AML-193 (cell line): ENCODE measurements at places on chromosomes 3 and 15.

- DNase-seq: no peak
These were observed 511.3 kb downstream of the OCA2 start for GRCh38 chr15:27587810-27588209.

- no peak for DNase-seq
These were observed 151.9 kb upstream of the MCTP2 start for GRCh38 chr15:94079459-94079858.

DNA sequence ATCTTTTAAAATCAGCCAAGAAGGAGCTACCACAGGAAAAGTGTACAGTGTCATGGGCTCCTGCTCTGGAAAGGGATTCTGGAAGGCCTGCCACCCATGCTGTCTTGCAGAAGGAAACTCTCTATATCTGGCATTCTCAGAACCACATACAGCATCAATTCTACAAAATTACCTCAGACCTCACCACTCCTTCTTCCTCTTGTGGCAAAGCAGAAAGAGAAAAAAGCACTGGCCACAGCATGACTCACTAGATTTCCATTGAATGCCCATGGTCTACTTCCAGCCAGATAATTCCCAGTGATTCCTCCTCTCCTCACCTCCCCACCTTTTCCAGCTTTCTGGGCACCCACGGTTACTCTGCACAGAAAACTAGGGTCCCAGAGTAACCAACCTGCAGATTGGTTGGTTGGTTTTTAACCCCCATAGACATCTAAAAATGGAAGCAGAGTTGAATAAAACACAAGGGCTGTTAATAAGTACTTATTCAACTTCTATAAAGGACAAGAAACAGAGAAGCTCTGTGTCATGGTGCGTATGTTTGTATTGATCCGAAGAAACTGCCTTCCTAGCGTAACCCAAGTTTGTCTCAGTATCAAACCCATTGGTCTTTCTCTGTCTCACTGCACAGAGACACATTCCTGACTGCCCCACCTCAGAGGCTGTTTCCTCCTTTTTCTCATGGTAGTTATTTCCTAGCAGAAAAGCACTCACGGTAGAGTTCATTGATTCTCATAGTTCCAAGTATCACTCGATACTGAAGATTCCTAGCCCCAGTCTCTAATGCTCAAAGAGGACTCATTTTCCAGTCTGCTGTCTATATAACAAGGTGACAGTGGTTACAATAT is 67.7 kb downstream of the LDHAL6B start:
- DNase-seq: peak; percentile 18

DNA sequence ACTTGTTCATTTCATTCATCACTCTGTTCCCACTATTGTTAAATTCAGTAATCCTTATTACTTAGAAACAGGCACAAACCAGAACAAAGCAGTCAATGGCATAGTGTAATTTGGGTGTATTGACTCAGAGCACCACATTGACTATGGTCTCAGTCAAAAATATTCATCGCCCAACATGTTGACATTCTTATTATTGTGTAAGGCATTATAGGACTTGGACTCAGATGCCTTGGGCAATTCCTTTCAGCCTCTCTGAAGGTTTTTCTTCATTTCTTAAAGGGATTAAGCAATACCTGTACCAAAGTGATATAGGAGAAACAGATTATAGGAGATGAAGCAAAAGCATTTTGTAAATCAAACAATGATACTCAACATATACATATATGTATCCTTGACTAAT is 114.7 kb upstream of the BHLHE40 start:
- peak; percentile 99 for DNase-seq

DNA sequence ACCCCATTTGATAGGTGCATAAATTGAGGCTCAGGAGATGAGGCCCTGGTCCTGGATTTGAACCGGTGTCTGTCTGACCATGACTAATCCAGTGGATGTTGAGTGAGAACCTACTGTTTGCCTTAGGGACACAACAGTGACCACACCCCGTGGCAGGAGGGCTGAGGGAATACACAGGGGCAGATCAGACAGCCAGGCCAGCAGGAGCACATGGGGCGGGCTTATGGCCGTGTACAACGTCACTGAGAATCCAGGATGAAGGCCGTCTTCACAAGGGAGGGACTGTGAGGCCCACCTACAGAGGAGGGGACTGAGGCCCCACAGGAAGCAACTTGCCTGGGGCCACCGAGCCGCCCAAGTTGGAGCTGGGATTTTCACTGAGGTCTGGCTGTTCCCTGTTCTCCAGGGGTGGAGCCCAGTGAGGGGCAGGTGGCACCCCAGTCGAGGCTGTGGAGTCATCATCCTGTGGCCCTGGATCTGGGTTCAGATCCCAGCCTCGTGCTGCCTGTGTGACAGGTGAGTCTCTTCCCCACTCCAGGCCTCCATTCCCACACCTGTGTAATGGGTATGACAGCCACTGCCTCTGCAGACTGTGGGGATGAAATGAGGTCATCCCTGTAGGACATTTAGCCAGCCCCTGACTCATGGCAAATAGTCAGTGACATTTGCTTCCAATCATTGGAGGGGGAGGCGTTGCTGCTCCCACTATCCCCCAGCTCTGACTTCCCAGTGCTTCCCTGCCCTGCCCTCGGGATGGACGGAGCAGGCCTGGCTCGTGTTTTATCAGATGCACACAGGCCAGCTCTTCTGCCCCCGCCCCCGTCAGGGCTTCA is 6.3 kb upstream of the PLXND1 start:
- DNase-seq: no peak

DNA sequence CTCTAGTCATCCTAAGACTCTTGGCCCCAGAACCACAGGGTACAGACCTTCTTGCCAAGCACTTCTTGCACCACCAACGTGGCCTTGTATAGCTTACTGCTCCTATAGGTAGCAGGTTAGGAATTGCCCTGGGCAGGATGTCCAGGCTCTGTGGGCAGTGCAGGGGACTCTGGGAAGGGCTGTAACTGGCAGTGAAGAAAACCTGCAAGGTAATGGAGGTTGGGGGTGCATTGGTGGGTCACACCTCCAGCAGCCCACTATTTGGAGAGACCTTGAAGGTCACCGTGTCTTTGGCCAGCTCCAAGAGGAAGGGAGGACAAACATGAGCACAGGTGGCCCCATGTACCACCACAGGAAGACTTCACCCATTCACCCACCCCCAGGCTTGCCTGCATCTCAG is 21.3 kb upstream of the XYLB start:
- no peak for DNase-seq

DNA sequence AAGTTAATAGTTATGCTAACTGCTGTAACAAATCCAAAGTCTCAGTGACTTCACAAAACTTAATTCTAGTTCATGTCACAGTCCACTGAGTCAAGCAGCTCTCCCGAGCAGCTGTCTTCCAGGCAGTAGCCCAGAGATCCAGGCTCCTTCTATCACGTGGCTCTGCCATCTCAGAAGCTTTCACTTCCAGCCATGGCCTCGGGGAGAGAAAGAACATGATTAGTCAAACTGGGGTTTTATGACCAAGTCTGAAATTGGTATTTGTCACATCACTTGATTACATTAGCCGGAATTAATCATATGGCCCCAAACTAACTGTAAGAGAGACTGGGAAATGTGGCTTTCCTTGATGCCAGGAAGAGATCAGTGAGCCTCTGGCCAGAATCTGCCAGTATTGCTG is 70.2 kb upstream of the DGKG start:
- DNase-seq: no peak

- no peak for DNase-seq
These were observed 129.0 kb downstream of the TJP1 start for GRCh38 chr15:29693225-29693624.

DNA sequence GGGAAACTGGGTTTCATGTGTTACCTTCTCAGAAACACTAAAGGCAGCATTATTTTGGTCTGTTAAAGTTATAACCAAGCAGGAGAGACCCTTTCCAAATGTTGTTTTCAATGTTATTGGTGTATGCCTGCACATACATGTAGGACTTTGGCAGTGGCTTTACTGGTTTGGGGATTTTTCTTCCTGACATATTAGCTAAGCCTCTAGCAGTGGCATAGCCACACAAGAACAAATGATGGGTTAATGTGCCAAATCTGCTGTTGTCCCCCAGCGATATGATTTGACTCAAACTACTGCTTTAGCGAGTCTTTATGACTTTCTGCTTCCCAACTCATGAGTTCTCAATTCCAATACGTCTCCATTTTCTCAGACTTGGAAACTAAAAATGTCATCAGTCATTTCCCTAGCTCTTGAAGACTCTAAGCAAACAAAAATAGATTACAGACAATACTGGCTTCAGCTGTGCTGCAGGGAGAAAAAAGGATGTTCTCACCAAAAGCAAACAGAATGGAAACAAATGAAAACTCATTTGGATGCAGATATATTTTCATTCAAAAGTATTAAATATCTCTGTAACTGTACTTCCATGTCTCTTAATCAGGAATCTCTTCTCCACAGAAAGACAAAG is 29.6 kb downstream of the TPM1 start:
- no peak for DNase-seq

DNA sequence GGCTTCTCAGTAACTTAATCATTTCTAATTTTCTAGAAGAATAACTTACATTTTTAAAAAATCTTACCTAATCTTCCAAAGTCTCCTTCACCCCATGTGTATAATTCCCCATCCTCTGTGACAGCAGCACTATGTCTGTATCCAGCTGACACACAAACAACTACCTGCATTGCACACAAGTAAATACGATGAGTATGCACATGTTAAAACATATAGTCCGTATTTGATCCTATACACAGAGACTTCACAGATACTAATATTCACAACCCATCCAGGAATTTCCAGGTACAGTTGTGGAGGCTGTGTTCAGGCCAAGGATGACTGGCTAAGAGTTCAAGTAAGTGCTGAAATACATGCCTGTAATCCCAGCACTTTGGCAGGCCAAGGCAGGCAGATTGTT is 78.6 kb downstream of the HERC1 start:
- DNase-seq: no peak

GRCh38 chr3:171293142-171293782 is 166.9 kb downstream of the TNIK start:
- DNase-seq: no peak

- no peak for DNase-seq
These were observed 80.7 kb downstream of the SATB1 start for GRCh38 chr3:18344306-18345014.

DNA sequence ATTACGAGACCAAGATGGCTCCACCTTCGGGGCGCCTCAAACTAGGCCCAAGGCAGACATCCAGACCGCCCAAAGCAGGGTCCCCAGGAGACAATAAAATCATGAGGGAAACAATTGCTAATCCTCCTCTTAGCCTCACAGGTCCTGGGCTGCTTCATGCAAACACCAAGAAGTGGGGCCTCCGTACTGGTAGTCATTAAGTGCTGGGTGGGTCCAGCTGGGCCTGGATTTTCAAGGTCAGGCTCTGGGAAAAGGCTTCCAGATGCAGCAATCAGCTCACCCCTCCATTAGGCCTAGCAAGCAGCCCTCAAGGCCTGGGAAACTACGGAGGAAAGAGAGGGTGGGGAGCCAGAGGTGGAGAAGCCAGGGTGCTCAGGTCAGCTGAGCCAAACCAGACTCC is 634 bp downstream of the FBXL22 start:
- DNase-seq: no peak

DNA sequence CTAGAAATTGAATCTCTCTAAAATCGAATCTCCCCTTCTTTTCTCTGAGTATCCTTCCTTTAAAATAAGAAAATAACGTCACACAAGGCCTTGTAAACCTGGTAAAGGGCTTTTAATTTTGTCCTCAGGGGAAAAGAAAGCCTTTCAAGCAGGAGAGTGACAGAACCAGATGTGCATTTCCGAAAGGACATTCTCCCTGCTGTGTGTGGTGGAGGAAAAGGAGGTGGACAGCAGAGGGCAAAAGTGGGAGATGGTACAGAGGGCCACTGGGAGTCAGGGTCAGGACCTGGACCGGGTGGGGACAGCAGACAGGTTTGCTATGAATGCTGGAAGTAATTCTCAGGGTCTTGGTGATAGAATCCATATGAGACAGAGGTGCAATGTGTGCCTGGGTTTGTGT is 127.6 kb downstream of the RORA start:
- no peak for DNase-seq

DNA sequence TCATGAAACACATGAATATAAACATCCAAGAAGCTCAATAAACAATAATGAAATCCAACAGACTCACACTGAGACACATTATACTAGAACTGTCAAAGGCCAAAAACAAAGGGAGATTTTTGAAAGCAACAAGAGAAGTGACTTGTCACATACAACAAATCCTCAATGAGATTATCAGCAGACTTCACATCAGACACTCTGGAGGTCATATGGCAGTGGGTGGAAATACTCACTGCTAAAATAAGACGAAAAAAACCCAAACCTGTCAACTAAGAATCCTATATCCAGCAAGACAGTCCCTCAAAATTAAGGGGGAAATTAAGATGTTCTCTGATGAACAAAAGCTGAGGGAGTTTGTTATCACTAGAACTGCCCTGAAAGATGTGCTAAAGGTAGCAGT is 125.4 kb upstream of the MELTF start:
- no peak for DNase-seq

DNA sequence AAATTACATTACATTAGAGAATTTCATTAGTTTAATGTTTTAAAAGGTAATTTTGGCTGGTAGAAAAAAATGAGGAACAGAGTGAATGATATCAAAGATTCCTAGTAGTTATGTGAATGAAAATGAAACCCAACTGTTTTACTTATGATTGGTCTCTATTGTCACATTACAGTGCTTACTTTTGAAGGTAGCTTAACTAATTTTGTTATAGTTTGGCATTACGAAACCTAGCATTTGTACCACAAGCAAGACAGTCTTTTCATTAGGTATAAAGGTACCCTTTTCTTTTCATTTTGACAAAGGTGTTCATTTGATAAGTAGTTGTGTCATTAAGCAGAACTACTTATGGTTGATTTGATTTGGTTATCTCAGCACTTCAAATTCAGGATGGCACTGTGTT is 6.9 kb downstream of the SELENOT start:
- DNase-seq: no peak

GRCh38 chr3:15309662-15310335 is 22.6 kb downstream of the SH3BP5 start:
- no peak for DNase-seq

DNA sequence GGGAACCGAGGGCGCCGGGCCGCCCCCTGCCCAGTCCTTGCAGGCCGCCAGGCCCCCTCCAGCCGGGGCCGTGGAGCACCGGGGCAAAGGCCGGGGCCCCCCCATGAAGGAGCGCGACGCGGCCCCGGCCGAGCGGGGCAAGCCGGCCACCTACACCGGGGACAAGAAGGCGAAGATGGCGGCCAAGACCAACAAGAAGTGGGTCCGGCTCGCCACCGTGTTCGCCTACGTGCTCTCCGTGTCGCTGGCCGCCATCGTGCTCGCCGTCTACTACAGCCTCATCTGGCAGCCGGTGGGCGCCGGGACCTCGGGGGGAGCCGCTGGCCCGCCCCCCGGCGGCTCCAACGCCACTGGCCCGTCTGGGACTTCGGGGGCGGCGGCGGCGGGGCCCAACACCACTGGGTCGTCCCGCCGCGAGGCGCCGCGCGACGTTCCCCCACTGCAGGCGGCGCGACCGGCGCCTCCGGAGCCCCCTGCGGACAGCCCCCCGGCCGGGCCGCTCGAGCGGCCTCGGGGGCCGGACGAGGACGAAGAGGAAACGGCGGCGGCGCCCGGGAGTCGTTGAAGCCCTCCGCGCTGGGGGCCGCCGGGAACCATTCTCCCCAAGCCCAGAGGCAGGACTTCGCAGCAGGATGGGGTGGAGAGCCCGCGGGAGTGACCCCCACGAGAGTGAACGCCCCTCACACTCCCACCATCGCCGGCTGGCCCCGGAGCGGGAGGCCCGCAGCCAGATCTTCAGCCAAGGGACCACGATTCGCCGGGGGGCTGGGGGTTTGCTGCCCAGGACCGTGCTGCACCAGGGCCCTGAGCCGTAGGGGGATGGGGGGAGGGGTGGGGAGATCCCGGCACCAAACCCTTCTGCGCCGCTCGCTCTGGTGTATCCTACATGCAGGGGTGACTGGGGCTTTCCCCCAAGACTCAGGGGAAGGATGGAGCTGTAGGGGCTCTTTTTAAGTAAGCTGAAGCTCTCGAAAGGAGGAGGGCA is 753 bp downstream of the INAFM2 start:
- peak; percentile 2 for DNase-seq
